ENCODE measurements at places on chromosomes 2 and 18. TPM values are rescaled to one million over a fixed set of nuclear protein-coding genes. Genes with fewer than 3 reads are reported as not detected.

The IL1RN gene
- total RNA-seq = 2.0 TPM

DNA sequence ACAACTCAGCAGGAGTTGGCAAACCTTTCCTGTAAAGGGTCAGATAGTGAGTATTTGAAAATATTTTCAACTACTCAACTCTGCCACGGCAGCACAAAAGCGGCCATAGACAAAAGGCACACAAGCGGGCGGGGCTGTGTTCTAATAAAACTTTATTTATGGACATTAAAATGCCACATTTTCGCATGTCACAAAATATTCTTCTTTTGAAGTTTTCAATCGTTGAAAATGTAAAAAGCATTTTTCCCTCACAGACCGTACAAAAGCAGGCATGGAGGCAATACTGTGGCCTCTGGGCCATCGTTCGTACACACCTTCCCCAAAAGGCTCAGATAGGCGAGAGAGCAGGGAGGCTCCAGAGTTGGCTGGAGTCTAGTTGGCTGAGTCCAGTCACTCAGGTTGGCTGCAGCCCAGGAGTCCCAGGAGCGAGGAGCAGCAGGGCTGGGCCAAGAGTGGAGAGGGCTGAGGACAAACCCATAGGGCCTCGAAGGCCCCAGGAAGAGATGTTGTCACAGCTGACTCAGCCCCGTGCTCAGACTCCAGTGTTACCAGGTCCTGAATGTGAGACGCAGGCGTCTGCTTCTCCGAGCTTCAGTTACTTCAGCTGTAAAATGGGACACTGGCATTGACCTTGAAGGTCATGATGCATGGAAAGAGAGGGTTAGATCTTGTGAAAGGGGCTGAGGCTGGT, 42.5 kb downstream of the SDC1 start:
- peak overlapping the region; percentile 66 for H3K27ac ChIP-seq
- no peaks in the 10 kb centered on the region for H3K27me3 ChIP-seq
- DNase-seq = peak; percentile 95
- H3K4me1 ChIP-seq = peaks cover 89% of the 10 kb centered on the region
- no peaks in the 10 kb centered on the region for H3K36me3 ChIP-seq

DNA sequence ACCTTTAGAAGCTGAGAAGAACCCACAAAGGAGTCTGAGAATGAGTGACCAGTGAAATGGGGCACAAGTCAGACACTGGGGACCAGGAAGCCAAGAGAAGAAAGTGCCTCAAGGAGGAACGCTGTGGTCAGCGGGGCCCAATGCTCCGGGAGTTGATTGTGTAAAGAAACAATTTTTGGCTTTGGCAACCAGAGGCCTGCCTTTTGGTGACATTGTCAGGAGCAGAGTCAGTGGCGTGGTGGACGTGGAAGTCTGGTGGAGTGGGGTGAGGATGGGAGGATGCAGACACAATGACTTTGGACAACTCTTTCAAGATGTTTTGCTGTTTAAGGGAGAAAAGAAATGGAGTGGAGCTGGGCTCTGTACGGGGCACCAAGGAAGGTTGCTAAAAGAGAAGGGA, 100.2 kb upstream of the SEC11C start:
- H3K4me3 ChIP-seq = no peak overlapping the region
- H3K36me3 ChIP-seq = no peaks in the 10 kb centered on the region
- DNase-seq = no peak

The INHBB gene
- total RNA-seq = 4.2 TPM

The MEIS1 gene
- total RNA-seq = 43.0 TPM

- no peak overlapping the region for H3K4me3 ChIP-seq
- no peaks in the 10 kb centered on the region for H3K36me3 ChIP-seq
- H3K4me1 ChIP-seq = no peaks in the 10 kb centered on the region
- no peak overlapping the region for H3K27ac ChIP-seq
Observed at GRCh38 chr2:49261781-49262180, 107.5 kb upstream of the FSHR start.

- H3K27me3 ChIP-seq = no peaks in the 10 kb centered on the region
- no peak overlapping the region for H3K4me3 ChIP-seq
- H3K4me1 ChIP-seq = peaks cover 8% of the 10 kb centered on the region
Observed at GRCh38 chr18:48688961-48689360, 150.1 kb downstream of the CTIF start.

- DNase-seq = no peak
- no peaks in the 10 kb centered on the region for H3K4me1 ChIP-seq
- no peak overlapping the region for H3K4me3 ChIP-seq
- H3K36me3 ChIP-seq = no peaks in the 10 kb centered on the region
- no peak overlapping the region for H3K27ac ChIP-seq
- no peaks in the 10 kb centered on the region for H3K27me3 ChIP-seq
Observed at GRCh38 chr18:75473316-75473715, 45.8 kb upstream of the SMIM21 start.

The TRIP12 gene
- total RNA-seq = 164 TPM

- H3K27me3 ChIP-seq = no peaks in the 10 kb centered on the region
- no peak overlapping the region for H3K4me3 ChIP-seq
- DNase-seq = no peak
- no peak overlapping the region for H3K27ac ChIP-seq
Observed at GRCh38 chr2:64326578-64327050, 127.3 kb upstream of the LGALSL start.

GRCh38 chr2:128420776-128421175, 102.1 kb upstream of the HS6ST1 start:
- no peak overlapping the region for H3K27ac ChIP-seq
- H3K27me3 ChIP-seq = no peaks in the 10 kb centered on the region
- no peaks in the 10 kb centered on the region for H3K36me3 ChIP-seq
- peak; percentile 4 for DNase-seq

GRCh38 chr18:32072321-32072720, 19.4 kb upstream of the RNF138 start:
- no peak overlapping the region for H3K27ac ChIP-seq
- no peak overlapping the region for H3K4me3 ChIP-seq
- no peaks in the 10 kb centered on the region for H3K36me3 ChIP-seq
- no peaks in the 10 kb centered on the region for H3K4me1 ChIP-seq
- no peak for DNase-seq
- H3K27me3 ChIP-seq = no peaks in the 10 kb centered on the region

The HAAO gene
- 1.8 TPM for total RNA-seq

DNA sequence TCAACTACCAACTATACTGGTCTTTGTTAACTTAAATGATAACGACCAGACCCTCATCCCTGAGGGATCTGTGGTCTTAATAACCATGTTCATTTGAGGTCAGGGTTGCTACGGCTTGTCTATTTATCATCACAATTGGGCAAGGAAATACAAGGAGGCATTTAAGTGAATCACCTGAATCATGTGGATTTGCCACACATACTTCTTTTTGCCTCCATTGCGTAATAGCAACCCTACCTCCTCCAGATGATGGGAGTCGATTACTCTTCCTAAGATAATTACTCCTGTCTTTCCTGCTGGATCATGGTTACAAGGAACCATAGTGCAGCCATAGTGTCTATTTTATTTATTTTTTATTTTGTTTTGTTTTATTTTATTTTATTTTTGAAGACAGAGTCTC, 42.2 kb downstream of the TAF4B start:
- no peaks in the 10 kb centered on the region for H3K4me1 ChIP-seq
- H3K4me3 ChIP-seq = no peak overlapping the region
- no peaks in the 10 kb centered on the region for H3K36me3 ChIP-seq
- H3K27me3 ChIP-seq = no peaks in the 10 kb centered on the region

The SNTG2 gene
- total RNA-seq = 5.7 TPM

Data from upper lobe of left lung (tissue), 6 donors.